ENCODE measurements at places on chromosomes 3 and 15.

DNA sequence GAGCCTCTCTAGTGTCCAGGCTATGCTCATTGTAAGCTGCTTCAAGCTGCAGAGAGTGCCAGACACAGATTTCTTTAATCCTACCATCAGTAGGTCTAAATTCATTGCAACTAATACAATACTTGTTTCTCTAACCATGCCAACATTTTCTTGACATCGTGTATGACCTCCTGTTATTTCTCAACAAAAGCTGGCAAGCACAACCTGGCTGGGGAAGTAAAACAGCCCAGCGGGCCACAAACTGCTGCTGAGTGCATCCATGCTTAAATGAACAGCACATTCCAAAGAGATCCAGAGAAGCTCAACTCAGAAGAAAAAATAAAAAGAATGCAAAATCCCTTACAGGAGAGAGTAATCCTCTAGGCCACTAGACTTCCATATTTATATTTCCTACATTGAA lies 36.5 kb downstream of the GMNC start:
- DNase-seq = no peak

- DNase-seq = no peak
Measured at GRCh38 chr15:69479971-69480370, 27.4 kb downstream of the RPLP1 start.

DNA sequence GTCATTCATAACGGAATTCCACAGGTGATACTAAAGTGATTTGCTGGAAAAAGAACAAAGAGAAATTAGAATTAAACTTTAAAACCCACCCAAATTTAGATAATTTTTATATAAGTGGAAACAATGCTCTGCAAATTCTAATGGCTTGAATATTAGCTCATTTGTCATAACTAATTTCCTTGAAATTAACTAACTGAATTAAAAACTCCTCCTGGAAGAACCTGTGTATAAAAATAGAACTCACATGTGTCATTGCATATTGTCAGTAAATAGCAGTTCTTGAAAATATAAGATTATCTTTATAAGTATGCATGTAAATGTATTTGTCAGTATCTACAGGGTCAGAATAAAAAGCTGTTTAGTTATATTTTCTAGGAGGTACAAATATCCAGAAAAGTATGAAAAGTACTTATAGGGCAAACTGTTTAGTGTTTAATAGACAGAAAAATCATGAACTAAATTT lies 16.3 kb downstream of the ZIC1 start:
- DNase-seq = no peak

DNA sequence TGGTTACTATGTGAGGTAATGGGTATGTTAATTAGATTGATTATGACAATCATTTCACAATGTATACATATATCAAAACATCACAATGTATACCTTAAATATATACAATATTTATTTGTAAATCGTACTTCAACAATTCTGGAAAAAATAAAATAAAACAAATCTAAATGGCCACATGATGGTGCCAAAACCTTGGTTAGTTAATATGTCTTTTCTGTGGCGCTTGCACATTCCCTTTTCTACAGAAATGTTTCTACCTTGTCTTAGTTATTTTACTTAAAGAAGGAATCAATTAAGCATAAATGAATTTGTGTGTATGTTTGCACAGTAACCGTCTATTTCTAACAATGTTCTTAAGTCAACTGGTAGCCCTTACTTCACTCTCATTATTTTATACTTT lies 53.4 kb downstream of the OXSM start:
- DNase-seq = no peak

GRCh38 chr15:67907184-67907723 lies 67.4 kb upstream of the RNU6-1 start:
- DNase-seq = no peak

DNA sequence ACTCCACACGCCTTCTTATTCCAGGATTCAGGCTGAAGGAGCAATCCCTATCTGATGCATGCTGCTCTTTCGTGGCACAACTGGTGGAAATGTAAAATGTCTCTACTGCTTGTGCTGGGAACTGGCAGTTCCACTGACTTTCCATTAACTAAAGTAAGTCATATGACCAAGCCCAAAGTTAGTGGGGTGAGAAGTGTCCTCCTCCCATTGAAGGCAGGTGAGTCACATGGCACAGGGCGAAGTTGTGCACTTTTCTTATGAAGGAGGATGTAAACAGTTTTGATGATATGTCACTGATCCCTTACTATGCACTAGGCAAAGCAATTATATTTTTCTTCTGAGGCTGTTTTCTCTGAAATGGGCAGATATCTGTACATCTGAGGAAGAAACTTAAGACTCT lies 51.6 kb downstream of the SLC7A14 start:
- no peak for DNase-seq

- no peak for DNase-seq
Measured at GRCh38 chr3:33833408-33834095, 35.1 kb downstream of the PDCD6IP start.

DNA sequence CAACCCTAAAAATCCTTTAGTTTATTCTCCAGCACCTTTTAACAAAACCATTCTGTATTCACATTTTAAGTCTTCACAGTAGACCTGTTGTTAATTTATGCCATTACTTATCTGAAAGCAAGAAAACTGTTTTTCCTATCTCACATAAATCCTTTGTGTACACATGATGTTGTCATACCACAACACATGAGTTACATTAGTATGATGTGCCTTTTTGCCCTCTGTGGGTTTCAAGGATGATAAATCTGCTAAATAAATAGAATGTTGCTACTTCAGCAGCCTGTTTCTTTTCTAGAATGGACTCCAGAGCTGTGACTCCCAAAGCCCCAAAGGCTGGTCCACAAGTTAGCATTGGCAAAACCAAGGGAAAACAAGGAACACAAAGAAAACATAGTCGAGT lies 151.6 kb downstream of the SERPINI1 start:
- DNase-seq = no peak

- DNase-seq = peak; percentile 61
Measured at GRCh38 chr15:36363335-36363734, 216.1 kb upstream of the CDIN1 start.

DNA sequence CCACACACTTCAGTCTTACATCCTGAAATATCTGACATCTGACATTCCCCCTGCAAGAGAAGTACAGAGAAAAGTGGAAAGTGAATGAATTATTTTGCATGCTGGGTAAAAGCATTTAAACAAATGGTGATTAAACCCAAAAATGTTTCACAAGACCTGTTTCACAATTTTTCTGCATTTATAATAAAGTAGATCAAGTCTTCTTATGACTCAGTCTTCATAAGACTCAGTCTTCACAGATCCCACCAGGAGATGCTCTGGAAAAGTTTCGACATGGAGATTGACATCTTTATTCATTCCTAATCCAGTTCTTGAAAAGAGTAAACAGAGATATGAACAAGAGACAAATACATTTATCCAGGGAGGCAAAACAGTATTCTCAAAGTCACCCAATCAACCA lies 13.2 kb upstream of the EDC3 start:
- peak; percentile 7 for DNase-seq

GRCh38 chr3:129121016-129121791 lies 400 bp downstream of the RAB43 start:
- DNase-seq = no peak

- no peak for DNase-seq
Measured at GRCh38 chr3:190629088-190629487, 115.2 kb downstream of the IL1RAP start.

DNA sequence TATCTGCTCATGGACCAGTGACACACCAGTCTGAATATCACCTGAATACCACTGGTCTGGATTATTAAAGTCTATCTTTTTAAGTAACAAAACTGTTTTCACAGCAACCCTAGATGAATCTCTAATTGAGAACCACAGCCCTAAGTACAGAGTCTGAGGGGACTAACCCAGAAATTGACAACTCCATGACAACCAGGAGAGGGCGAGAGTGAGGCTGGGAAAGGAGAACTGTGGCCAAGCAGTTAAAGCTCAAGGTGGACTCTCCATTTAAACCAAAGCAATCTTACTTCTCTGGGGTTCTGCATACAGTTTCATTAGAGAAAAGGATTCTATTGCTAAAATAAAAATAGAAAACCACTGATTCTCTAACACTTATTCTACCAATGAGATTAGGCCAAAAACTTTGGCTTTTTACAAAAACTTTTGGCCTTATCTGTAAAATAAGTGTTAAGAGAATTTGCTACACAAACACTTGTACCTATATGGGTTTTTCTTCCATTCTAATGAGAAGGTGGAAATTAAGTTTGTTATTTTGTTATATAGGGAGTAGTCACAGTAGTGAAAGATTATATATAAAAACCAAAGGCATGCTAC lies 11.4 kb downstream of the NEK10 start:
- no peak for DNase-seq
